ENCODE measurements at places on chromosomes 16 and 17.

GRCh38 chr16:59459806-59460205, 725.7 kb upstream of the GOT2 start:
- no peak for DNase-seq

- DNase-seq: no peak
Measured at GRCh38 chr16:8814095-8814806, 16.6 kb downstream of the PMM2 start.

- no peak for DNase-seq
Measured at GRCh38 chr16:85709766-85710585, 21.2 kb upstream of the GINS2 start.

DNA sequence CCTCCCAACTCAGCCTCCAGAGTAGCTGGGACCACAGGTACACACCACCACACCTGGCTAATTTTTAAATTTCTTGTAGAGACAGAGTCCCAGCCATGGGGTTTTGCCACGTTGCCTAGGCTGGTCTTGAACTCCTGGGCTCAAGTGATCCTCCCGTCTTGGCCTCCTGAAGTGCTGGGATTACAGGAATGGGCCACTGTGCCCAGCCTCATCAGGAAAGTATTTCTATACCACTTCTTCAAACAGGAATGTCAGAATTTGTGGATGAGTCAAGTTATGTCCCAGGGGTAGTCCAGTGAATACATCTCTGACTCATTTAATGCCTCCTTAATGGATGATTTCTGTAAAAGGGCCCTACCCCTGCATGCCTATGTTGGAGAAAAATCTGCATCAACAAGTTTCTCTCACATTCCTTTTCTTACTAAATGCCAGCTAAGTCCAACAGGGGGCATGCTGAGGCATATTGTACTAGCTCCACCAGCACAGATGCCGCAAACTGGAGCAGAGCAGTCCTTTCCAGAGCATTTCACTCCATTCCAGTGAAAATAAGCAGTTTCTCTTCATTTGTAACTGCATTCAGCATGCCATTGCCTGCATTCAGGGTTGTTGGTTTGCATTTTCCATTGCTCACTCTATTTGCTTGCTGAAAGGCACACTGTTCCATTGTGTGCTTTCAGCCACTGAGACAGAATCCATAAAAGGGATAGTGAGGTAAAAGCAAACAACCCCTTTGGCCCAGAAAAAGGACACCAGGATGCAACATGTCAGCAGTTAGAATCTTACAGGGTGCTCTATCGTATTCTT, 5.3 kb upstream of the CAVIN1 start:
- peak; percentile 99 for DNase-seq

DNA sequence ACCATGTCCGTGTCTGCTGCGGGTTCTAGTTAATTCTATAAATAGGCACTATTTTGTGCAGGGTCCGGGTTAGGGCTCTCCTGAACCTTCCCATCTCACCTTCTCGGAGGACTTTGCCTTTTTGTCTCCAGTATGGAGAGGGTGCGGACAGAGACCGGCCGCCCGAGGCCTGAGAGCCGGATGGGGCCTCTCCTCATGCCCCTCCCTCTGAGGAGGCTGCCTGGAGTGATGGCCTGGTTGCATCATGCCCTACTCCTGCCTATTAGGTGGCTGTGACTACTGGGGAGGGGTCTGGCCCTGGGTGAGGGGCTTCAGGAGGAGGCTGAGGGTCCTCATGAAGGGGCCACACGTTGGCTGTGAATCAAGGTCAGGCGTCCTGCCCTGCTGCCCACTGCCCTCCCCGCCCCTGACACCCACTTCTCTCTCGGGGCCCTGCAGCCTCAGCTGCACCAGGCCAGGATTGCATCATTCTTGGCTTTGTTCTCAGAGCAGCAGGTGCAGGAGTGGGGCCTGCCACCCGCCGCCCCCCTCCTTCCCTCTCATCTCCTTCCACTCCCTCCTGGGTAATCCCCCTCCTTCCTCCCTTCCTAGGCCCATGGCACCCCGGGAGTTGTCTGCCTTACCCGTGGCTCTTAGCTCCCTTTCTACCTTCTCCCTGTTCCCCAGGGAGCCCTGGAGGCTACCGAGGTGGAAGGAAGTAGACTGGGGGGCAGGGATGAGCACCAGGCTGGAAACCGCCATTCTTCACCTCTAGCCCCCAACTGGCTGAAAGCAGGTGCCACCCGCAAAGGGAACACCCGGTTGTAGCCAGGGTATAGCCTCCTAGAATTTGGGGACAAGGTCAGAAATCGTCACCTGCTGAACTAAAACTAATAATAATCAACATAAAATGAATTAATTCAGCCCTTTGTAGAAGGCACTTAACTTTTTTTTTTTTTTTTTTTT, 12.7 kb upstream of the ARHGAP23 start:
- DNase-seq: no peak

GRCh38 chr16:88686062-88686438, 257 bp downstream of the SNAI3 start:
- no peak for DNase-seq

DNA sequence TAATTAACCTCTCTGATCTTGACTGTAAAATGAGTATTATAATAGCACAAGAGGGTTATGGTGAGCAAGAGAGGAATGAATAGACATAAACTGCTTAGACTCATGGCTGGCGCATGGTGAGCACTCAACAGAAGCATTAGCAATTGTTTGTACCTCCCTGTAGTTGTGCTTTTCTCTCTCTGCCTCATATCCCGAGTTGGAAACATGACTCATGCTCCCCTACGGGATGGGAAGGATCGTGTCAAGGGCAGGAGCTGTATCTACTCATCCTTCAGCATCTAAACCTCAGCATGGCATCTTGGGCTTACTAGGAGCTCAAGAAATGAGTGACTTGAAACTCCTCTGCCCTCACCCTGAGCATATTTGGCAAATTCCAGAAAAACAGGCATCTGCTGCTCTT, 299.6 kb downstream of the MAP2K4 start:
- peak; percentile 13 for DNase-seq

DNA sequence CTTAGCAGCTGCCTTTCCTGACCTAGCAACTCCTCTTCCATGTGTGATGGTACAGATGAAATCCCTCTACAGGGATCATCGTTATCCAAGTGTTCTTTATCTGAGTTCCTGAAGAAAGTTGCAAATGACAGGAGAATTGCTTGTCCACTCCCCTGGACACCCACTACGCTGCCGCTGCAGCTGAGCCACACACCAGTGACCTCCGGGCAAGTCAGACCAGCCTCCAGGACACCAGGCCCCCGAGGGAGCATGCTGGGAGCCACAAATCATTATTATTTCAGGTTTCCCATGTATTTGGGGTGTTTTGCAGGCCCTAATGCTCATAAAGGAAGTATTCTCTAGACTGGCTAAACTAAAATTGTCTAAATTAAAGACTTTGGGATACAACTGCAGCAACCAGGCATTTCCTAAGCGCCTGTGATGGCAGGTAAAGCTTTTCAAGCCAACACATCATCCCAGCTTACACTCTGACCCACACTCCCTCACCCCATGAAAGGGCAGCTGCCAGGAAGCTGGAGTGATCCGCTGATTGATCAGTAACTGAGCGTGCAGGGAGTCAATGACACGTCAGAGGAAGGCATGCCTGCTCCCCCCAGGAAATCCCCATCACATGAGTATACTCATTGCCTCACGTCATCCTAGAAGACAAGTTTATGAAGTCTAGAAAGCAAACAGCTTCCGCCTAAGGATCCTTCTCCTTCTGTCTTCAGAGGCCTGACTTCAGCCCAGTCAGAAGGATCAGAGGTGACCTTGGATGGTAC, 14.4 kb downstream of the FA2H start:
- no peak for DNase-seq

DNA sequence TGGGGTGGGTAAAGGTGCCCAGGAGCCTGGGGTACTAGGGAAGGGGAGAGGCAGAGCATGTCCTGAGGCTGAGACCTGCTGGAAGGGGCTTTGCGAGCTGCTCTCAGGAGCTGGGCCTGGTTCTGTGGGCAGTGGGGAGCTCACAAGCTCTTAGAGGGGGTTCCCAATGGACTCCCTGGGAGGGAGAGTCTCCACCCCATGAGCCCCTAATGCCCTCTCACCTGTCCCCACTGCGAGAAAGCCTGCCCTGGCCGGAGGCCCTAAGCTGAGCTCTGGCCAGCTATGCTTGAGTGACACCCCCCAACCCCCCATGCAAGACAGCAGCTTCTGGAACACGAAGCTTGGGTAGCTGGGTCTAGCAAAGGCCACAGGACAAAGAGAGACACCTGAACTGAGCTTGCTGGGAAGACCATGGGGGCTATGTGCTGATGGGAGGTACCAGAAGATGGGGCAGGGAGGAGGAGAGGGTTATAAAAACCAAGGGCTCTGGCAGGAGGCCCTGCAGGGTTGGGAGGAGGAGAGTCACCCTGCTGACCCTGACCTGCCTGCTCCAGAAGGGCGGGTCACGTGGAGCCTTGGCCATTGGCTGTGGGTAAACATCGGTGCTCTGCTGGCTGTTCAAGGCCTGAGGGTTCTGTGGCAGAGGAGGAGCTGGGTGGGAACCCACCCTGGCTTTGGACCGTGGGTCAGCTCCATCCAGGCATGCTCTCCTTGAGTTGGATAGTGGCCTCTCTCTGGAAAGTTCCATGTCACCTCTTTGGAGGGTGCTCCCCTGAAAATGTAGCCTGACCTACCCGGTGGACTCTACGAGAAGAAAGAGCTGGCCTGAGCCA, 106.7 kb downstream of the RAB11FIP4 start:
- DNase-seq: no peak

DNA sequence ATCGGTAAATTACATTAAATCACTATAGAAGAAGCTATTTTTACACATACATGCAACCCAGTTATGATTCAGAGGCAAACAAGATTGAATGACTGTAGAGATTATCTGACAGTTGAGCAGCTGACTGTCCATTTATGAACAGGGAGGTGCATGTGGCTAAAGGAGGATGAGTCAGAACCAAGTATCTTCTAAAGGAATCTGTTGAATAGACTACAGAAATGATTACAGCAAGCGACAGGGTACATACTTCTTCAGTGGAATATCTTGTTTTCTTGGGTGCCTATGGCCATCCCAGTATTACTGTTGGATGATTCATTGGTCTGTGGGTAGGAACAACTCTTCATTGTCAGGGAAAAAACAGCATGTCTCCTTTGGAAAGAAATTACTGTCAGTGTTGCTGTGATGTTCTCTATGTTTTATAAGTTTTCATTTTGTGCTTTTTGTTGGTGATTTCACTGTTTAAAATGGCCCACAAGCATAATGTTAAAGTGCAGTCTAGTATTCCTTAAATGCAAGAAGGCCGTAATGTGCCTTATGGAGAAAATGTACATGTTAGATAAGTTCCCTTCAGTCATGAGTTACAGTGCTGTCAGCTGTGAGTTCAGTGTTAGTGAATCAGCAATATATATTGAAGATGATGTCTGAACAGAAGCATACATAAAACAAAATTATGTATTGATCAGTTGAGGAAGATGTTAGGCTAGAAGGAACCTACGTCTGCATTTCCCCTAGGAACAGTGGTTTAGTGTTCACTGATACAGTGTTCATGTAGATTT, 27.0 kb downstream of the CBFB start:
- DNase-seq: peak; percentile 96

All from GM04503 (cell line).